ENCODE measurements at places on chromosomes 1 and 21.

GRCh38 chr21:29072873-29073221 lies 601 bp downstream of the CCT8 start:
- DNase-seq: no peak

- no peak for DNase-seq
Measured at GRCh38 chr21:45991606-45992300, 10.2 kb downstream of the COL6A1 start.

DNA sequence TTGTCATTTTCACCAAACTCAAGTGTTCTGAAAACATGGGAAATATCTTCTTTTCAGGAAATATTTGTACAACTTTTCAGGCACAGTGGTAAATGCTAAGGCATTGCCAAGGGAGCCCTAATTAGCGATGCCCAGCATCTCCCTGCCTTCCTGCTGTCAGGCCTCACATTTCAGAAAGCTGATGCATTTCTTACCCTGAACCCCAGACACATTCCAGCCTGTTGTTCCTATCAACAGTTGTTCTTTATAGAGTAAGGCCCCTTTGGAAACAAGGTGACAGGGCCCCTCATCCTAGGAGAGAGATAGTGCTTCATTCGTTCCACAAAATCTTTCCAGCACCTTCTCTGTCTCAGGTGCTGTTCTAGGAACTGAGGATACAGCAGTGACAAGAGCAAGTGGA lies 135.9 kb upstream of the COA6 start:
- no peak for DNase-seq

DNA sequence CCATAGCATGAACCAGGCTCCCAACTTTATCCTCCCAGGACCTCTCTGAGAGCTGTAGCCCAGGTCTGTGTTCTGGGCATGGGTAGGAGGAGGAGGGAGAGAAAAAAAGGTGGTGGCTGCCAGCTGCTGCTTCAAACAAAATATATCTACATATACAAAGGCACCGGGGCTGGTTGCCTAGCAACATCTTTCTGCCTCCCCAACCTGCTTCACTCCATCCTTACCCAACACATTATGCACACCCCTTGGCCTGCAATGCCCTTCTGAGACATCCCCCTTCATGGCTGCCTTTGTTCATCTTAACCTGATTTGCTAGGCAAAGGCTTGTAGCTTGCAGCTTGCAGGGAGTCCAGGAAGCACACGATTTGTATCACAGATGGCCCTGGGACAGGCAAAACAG lies 27.2 kb upstream of the ATP1A1 start:
- no peak for DNase-seq

- no peak for DNase-seq
Measured at GRCh38 chr1:168256164-168256563, 24.5 kb upstream of the TBX19 start.

GRCh38 chr21:34653522-34653921 lies 15.3 kb upstream of the CLIC6 start:
- no peak for DNase-seq

GRCh38 chr1:198701766-198702539 lies 63.1 kb downstream of the PTPRC start:
- DNase-seq: no peak

Data from hippocampal formation (tissue), 2 donors.